ENCODE measurements at places on chromosomes 2 and 18. TPM values are rescaled to one million over a fixed set of nuclear protein-coding genes. Genes with fewer than 3 reads are reported as not detected.

CYP1B1 gene
- 0.79 TPM for total RNA-seq

RAB31 gene
- 35.8 TPM for total RNA-seq

DCDC2C gene
- total RNA-seq: not detected

INPP1 gene
- 31.0 TPM for total RNA-seq

CDK15 gene
- not detected for total RNA-seq

SNRNP200 gene
- 81.8 TPM for total RNA-seq

Measured in thoracic aorta endothelial cell (primary cell).